Mesothelial cell of epicardium (in vitro differentiated cells): ENCODE measurements at places on chromosomes 5 and 9.

GRCh38 chr5:139903795-139904565, 108.4 kb downstream of the PSD2 start:
- H3K4me1 ChIP-seq, result peaks cover 14% of the 10 kb centered on the region
- peak overlapping the region; percentile 65 for H3K4me3 ChIP-seq
- peaks cover 52% of the 10 kb centered on the region for H3K27me3 ChIP-seq
- DNase-seq, result no peak

DNA sequence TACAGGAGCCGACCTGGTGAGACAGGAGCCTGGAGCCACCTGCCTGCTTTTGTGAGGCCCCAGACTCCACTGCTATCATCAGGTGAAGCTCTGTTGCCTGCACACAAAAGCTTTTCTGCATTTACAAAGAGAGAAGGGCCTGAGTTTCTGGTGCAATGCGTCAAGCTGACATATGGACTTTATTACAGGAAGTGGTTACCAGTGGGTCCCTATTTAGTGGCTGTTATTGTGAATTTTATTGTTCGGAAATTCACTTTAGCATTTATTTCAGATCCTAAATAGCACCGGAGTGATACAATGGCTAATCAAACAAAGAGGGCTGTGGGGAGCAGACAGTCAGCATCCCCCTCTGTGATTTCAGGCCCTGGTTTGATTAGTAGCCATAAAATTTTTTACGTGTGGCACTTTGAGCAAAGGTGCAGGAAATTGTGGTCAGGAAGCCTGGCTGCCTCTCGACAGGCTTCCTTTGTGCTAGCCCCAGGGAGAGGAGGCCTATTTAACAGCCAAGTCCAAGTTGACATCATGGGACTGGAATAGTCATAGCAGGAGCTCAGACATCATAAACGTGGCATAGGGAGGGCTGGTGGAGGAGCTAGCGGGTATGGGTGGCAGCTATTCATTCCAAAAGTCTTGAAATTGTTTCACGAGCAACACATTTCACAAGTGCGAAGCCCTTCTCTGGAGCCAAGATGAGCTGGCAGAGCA, 8.4 kb downstream of the TGFBI start:
- H3K36me3 ChIP-seq, result peaks cover 23% of the 10 kb centered on the region
- no peak for DNase-seq
- no peaks in the 10 kb centered on the region for H3K27me3 ChIP-seq
- no peak overlapping the region for H3K4me3 ChIP-seq
- H3K27ac ChIP-seq, result peak overlapping the region; percentile 48

- H3K36me3 ChIP-seq, result peaks cover 3% of the 10 kb centered on the region
- no peak for DNase-seq
Observed at GRCh38 chr5:9712911-9713310, 82.8 kb upstream of the TAS2R1 start.

GRCh38 chr9:4573634-4574389, 83.5 kb downstream of the SLC1A1 start:
- H3K27ac ChIP-seq, result no peak overlapping the region
- DNase-seq, result no peak
- H3K36me3 ChIP-seq, result no peaks in the 10 kb centered on the region
- H3K4me3 ChIP-seq, result no peak overlapping the region

DNA sequence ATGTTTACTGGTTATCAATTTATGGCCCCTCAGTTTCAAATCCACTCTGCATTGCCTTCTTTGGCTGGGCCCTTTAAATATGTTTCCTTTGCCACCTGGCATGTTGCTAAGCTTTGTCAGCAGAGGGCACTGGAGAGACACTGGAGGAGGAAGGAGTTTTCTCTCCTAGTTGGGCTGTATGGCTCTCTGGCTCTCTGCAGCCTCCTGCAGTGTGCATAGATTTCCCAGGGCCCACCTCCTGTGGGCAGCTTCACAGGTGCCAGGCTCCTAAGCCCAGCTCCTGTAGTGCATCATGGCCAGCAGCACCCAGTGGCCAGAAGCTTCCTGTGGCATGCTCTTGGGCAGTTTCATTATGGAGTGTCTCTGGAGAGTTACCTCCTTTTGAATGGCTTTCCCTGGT, 23.3 kb downstream of the CAVIN4 start:
- peaks cover 7% of the 10 kb centered on the region for H3K27me3 ChIP-seq
- H3K27ac ChIP-seq, result no peak overlapping the region
- no peak for DNase-seq
- peaks cover 18% of the 10 kb centered on the region for H3K4me1 ChIP-seq
- H3K4me3 ChIP-seq, result no peak overlapping the region
